GM04504 (cell line): ENCODE measurements at places on chromosomes 12 and 14.

GRCh38 chr14:28098856-28099255, 667.7 kb upstream of the FOXG1 start:
- no peak for DNase-seq

DNA sequence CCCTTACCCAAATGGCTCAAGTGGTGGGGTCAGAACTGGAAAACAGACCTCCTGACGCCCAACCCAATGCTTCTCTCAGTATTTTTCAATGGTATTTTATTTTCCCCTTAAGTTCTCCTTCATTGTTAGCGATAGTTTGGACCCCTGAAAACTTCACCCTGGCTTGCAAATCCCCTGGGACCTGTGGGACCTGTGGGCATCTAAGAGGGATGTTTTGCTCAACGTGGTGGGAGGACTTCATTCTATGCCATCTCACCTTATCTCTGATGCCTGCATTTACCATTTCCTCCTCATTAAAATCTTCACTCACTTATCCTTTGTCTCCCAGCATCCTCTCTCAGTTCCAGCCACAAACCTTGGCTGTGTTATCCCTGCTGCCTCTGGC, 59.4 kb upstream of the GZMB start:
- no peak for DNase-seq

DNA sequence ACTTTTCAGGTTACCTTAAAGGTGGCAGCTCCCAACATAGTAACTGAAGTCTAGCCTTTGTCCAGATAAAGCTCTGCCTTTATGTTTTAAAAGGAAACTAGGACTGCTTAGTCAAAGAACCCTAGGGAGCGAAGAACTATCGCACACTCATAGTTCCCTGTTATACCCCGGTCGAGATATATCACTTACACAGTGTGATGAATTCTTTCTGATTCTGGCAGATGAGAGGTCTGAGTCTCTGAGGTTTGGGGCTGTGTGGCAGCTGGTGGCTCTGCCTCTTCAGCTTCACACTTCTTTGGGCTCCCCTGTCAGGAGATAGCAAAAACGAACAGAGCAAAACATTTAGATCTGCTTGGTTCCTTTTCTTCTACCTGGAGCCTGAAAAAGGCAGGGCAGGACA, 17.0 kb downstream of the ACIN1 start:
- DNase-seq: no peak

DNA sequence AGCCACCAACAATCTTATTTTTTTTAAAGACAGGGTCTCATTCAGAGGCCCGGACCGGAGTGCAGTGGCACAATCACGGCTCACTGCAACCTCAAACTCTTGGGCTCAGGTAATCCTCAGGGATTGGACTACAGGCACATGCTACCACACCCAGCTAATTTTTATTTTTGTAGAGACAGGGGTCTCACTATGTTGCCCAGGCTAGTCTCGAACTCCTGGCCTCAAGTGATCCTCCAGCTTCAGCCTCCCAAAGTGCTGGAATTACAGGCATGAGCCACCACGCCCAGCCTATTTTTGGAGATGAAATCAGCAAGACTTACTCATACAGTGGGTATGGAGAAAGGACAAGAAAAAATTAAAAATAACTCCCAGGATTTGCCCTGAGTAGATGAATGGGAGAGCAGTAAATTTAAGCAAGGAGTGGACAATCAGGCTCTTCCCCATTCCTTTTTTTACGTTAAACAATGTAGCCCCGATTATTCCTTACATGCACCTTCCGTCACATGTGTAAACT, 13.2 kb downstream of the FMNL3 start:
- no peak for DNase-seq

DNA sequence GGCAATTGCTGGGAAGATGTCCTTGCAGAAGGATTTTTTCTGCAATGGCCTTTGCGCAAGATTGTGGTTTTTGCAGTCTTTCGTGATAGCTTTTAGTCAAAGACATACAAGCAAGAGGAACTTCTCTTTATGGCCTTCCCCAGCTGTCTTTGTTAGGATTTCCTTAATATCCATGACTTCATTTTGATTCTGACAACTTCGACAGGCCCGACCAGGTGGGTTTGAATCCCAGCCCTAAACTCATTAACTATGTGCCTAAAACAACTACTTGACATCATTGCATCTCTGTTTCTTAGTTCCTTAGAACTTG, 13.3 kb upstream of the VRK1 start:
- DNase-seq: no peak
